ENCODE measurements at places on chromosomes 6 and 20.

DNA sequence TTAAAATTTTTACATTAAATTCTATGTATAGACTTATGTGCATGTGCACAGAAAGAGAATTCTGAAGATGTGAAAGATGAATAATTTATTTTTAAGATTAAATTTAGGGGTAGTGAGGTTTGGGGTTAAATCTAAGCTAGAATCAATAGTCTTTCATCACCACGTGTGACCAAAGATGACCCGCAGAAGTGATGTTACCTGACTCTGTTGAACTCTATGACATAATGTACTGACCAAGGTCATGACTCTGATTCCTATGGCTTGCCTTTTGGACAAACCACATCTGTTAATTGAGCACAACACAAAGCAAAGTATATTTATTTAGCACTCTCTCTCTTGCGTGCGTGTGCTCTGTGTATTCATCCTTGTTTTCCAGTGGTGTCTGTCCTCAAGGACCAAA, 150.6 kb downstream of the BACH2 start:
- DNase-seq, result no peak

GRCh38 chr6:30041221-30041620, 19.8 kb upstream of the POLR1H start:
- DNase-seq, result no peak

DNA sequence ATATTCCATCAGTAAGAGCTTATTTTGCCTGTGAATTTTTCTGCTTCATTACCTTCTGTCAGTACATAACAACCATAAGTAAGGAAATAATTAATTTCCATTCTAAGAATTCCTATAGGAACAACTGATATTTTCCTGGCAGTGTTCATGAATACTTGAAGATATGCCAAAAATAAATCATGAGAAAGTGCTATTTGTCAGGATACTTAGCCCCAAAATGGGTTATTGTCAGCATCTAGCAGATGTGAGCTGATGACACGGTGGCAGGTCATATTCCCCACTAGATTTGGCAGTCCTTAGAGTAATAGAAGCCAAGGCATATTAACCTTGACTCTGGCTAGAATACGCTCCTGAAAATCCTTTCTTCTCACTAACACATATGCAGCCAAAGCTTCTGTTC, 43.2 kb upstream of the CRISP1 start:
- no peak for DNase-seq

GRCh38 chr6:455835-456234, 64.3 kb downstream of the IRF4 start:
- no peak for DNase-seq

DNA sequence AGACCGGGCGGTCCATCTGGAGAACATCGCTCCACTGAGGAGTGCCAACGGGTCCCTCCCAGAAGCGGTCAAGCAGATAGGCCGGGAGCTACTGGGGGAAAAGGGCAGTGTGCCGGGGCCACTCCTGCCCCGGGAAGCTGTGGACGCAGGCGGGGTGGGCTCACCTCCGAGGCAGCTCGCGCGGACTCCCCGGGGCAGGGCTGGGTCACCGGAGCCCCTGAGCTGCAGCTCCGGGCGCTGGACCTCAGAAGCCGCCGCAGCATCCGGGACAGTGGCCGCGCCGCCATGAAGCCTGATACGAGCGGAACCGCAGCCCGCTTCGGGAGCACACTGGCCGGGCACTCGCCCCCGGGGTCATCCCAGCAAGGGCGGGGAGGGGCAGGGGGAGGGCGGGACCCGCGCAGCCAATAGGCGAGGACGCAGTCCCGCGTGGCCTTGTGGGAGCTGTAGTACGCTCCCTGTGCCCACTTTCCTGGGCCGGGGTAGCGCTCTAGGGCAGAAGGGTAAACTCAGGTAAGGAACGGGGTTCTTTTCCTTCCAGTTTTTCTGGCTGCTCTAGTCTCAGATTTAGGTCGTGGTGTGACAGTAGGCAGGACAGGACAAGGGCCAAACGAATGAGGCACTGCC, at the start of gene MOCS1:
MOCS1 (minus strand) TSS at position 332 of the 627 bp plus-strand sequence; CDS start at position 287, 45 bp downstream.
- peak; percentile 19 for DNase-seq

DNA sequence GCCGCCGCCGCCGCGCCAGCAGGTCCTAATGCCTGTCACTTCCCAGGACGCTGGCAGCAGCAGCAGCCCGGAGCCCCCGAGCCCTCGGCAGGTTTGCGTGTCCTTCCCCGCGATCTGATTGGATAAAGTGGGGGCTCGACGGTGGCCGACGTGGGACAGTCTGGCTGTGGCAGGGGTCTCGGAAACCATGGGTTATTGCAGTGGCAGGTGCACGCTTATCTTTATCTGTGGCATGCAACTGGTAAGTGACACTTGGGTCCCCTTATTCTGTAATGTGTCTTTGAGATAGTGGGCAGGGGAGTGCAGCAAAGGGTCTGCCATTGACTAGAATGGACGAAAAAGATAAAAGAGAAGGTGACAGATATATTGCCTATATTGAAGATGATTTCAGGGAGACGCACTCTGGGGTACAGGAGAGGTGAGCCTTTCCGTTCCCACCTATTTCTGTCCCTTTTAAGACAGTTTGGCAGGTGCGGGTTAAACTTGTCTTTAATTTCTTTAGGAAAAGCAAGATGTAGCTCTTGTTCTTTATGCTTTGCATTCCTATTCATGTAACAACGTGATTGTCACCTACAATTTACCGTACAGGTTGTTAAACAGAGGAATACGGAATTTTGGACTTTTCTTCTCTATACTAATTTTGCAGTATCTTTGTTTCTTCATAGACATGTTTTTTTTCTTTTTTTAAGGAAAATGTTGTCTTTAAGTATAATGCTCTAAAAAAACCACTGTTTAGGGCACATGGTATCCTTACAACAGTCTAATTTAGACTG, 535 bp downstream of the NKAIN2 start:
- no peak for DNase-seq

GRCh38 chr20:19392344-19393130, 180.1 kb downstream of the SLC24A3 start:
- no peak for DNase-seq
